ENCODE measurements at places on chromosomes 3 and 15.
A peak's percentile ranks its signal among the peaks of the same experiment; 100 is the strongest.

- DNase-seq, result no peak
Measured at GRCh38 chr3:50665081-50665840, 9.5 kb upstream of the DOCK3 start.

DNA sequence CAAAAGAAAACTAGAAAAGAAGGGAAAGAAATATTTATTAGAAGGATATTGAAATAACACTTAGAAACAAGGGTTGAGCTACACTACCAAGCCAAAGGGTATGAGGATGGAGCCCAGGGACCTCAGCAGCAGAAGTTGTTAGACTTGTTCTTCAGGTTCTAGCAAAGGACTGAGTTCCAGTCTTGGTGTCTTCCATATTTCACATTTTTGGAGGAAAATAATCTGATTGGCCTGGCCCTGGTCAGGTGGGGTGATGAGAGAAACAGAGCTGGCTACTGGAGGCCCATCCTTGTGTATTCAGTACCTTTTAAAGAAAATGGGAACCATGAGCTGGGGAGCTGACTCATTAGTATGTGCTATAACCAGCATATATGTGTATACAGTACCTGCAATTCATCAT is 28.2 kb downstream of the PPP4R2 start:
- no peak for DNase-seq

GRCh38 chr3:44762170-44762677 is 630 bp downstream of the KIF15 start:
- DNase-seq, result peak; percentile 7

GRCh38 chr3:9316881-9317361 is 45.9 kb upstream of the THUMPD3 start:
- DNase-seq, result no peak

DNA sequence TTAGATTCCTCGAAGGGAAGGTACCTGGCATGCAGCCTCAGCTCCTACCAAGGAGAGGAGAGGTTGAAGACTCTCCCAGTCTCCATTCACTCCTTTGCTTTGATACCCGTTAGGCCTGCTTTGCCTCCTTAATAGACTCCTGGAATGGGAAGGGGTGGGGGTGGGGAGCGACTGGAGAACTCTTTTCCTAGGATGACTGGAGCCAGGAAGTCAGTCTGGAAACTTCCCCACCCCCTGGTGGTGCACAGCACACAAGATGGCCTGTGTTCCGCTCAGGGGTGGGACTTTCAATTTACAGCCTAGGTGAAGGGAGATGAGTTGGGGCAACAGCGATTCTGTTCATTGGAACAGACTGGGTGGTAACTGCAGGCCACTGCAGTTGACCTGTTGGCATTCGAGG is 21.4 kb upstream of the CELF6 start:
- no peak for DNase-seq

DNA sequence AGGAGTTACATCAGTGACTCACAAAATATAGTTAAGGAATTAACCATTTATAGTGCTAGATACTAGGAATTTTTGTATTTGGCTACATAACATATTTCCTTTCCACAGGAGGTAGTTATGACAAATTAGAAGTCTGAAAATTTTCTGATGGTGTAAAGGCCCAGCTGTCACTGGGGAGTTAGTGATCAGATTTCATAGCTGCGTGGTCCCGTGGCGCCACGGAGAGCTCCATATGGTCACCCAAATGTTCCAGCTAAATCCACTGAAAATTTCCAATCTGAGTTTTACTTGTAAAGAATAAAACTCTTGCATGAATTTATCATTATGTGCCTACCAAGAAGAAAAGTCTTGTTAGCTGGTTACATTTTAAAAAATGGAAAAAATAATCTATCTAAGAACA is 368.9 kb upstream of the PLSCR5 start:
- DNase-seq, result peak; percentile 90

GRCh38 chr15:98422130-98422478 is 226.2 kb upstream of the IGF1R start:
- DNase-seq, result no peak

DNA sequence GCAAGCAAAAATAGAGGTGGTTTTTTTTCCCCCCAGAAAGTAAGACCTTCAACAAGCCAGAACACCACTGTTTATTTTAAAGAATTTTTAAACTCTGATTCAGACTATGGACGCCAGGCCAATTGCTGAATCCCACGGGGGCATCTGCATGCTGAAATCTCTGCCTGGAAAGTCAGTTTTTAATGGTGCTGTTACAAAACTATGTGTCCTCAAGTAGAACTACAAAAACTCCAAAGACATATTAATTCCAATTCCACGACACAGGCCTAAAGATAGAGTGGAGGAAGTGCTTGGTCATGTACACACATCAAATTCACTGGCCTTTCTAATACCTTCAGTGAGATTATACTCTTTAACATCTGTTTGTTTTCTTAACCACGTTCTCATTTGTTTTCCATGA is 490.5 kb upstream of the NR2F2 start:
- DNase-seq, result no peak

GRCh38 chr15:43527016-43527801 is 9.8 kb downstream of the MAP1A start:
- no peak for DNase-seq

Data from NCI-H1694 treated with DMSO at 0.1 percent for 48 hours (cell line).